ENCODE measurements at places on chromosomes 7 and 10.

- DNase-seq, result no peak
These were observed 43.7 kb upstream of the SLIT1 start for GRCh38 chr10:97229322-97230015.

GRCh38 chr7:132472463-132473120 is 103.7 kb downstream of the PLXNA4 start:
- no peak for DNase-seq

- no peak for DNase-seq
These were observed 198.9 kb upstream of the AUTS2 start for GRCh38 chr7:69399401-69399800.

DNA sequence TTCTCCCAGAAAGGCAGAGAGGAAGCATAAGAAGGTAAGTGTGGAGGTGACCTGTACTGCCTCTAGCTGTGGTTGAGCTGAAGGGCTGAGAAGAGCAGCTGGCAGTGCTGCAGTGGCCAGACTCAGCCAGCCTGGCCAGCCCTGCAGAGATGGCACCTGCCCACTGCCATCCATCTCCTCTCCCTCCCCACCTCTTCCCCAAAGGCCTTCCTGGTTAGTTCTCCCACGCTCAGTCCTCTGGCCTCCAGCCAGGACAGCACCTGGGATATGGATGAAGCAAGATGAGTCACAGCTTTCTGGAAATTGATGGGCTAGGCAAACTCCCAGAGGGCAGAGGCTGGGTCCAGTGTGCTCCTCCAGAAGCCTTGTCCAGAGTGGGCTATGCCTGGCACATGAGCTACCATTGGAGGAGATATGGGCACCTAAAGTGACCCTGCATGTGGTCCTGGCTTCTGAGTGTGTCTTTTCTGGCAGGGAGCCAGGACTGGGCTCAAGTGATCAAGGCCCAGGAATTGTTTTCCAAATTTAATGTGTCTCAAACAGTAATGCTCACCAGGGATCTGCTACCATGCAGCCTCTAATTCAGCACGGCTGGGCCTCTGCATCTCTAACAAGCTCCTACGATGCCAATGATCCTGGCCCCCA is 81.0 kb upstream of the CACUL1 start:
- DNase-seq, result no peak

DNA sequence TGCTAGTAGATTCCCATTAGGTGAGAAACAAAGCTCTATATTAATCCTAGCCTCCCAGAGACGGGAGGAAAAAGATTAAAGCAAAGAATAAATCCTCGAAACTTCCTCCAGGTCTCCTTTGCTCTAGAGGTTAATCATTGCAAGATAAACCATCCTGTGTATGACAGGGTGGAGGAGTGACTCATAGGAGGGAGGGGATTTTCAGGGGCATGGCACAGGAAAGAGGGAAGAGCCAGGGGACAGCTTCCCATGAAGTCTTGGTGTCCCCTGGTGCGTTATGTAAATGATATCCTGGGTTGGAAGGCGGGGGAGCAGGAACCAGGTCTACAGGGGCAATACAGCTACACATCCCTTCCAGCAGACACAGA is 780 bp downstream of the CYP3A5 start:
- no peak for DNase-seq

GRCh38 chr10:32337350-32337749 is 9.6 kb downstream of the EPC1 start:
- no peak for DNase-seq

DNA sequence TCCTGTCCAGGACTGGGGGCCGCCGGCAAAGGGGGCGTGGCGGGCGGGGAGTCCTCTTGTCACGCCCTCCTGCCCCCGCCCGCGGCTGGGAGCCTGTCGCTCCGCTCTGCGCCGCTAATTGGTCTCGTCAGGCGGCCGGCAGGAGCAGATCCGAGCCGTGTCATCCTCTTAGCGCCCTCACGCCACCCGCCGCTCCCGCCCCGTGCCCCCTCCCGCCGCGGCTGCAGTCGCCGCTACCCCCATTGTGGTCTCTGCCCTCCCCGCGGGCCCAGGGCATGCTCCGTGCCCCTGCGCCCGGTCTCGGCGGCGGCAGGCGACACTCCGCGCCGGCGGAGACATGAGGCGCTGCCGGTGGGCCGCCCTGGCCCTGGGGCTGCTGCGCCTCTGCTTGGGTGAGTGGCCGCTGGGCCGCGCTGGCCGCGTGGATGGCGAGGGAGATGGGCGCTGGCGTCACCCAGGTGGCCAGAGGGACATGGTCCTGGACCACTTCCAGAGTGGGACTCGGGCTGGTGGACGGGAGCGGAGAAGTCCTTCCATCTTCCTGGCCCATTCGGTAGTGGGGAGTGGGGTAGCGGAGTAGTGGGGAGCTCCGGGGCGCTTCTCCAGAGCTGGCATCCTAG is at the start of gene CDHR1:
Gene CDHR1 (plus strand): TSS at position 114 of the 620 bp plus-strand sequence. CDS start 224 bp downstream, at position 338.
- DNase-seq, result peak; percentile 36

GRCh38 chr10:43816351-43817321 is 168.0 kb upstream of the ZNF32 start:
- DNase-seq, result peak; percentile 68

GRCh38 chr10:13862546-13863233 is 275.9 kb downstream of the PRPF18 start:
- no peak for DNase-seq

DNA sequence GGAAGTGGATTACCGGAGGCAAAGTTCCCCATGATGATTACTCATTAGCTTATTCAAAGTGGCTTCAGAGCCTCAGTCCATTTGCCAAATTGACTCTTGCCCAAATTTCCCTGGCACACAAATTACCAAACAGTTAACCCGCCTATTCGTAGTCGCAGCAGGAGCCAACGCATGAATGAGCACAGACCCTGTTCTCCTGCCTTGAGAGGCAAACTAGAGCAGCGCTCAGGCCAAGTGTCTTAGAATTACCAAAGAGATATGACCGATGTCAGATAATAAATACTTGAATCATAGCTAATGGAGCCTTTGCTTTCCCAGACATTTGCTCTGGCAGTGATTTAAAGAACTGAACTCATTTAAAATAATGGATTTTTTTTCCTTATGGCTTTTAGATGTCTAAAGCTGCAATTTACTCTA is 64.9 kb downstream of the CTTNBP2 start:
- no peak for DNase-seq

- no peak for DNase-seq
These were observed 131.9 kb downstream of the KCNMA1 start for GRCh38 chr10:77505431-77506334.

GRCh38 chr7:16926283-16926682 is 44.5 kb upstream of the AGR3 start:
- DNase-seq, result no peak
